Effector memory CD4-positive, alpha-beta T cell (primary cell): ENCODE measurements at places on chromosomes 4 and X.

DNA sequence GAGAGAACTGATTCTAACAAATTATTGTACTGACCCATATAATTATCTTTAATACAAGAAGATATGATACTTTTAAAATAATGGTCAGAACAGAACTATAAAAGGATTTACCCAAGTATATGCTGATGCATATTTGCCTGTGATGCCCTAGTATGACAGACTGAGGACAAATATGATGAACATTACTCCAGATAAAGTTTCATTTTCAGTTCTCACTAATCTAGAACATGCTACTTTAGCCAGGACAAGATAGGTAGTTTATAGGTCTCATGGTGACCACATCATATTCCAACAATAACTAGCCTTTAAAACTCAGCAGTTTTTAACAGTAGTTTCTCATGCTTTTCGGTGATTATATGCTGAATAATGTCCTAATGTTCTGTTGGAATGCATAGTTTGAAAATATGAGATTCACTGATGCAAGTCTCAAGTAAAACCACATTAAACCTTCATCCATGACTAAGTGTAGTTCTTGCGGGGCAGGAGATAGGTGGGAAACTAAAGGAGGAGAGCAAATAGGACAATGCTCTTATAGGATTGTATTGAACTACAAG lies 295.2 kb upstream of the AGA start:
- no peak for DNase-seq

GRCh38 chr4:76897536-76898384 lies at the start of gene SOWAHB:
TSS of gene SOWAHB (minus strand) at chr4:76898144. CDS start at chr4:76897849, 295 bp downstream.
- peak; percentile 24 for DNase-seq

GRCh38 chrX:44667771-44668170 lies 125.1 kb upstream of the FUNDC1 start:
- no peak for DNase-seq

- no peak for DNase-seq
These were observed 82.5 kb downstream of the FAT4 start for GRCh38 chr4:125397226-125397625.

- DNase-seq = no peak
These were observed 93.2 kb upstream of the ATP8A1 start for GRCh38 chr4:42750091-42750490.

- DNase-seq = no peak
These were observed 182.0 kb downstream of the ANKRD50 start for GRCh38 chr4:124530464-124531077.

GRCh38 chr4:150212927-150213326 lies 134.7 kb downstream of the DCLK2 start:
- DNase-seq = no peak

DNA sequence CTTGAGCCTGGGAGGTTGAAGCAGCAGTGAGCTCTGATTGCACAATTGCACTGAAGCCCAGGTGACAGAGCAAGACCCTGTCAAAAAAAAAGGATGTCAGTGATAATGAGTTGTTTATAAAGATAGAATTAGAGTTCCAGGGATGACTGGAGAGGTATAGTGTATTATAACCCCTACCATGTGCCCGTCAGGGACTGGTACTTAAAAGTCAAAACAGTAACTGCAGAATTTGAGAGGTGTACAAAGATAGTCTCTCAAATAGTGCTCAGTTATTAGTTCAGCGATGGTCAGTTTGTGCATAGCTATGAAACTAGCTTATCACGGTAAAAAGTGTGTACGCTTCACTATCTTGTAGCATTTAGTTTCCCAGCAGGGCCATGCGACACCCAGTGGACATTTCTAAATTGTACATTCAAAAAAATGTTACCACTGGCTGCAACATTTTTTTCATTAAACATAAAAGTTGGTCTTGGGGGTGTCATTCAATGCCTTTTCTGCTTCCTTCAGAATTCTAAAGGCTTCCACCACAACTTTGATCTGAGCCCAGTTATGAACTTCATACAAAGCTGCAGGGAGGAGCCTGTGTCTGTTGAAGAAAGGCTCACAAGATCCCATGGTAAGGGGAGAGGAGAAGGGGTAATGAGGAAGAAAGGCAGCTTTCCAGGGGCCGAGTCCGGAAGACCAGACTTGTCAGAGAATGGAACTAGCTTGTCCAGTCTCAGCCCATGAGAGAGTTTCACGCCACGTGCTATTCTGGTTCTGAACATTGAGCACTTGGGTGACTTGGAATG lies 9.2 kb upstream of the GYG2 start:
- DNase-seq = no peak

- DNase-seq = no peak
These were observed 7.0 kb downstream of the AMMECR1 start for GRCh38 chrX:110310896-110311295.

- no peak for DNase-seq
These were observed 72.0 kb downstream of the RGS12 start for GRCh38 chr4:3364634-3365314.

DNA sequence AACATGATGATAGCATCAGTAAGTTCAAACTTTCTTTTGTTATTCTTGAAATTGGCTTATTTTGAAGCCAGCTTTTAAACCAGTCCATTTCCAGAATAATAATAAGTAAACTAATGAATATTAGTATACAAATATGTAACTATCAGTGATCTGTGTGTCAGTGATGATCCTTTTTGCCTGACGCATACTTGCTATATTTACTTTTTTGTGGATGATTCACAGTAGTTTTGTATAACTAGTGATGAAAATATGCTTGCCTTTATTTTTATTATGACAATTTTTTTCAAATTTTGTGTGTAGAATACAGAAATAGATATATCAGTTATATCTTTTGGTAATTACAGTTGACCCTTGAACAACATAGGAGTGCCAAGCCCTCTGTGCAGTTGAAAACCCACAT lies 49.5 kb downstream of the USP53 start:
- DNase-seq = no peak

- DNase-seq = no peak
These were observed 87.5 kb upstream of the NKX1-1 start for GRCh38 chr4:1493540-1494287.

GRCh38 chrX:93468075-93468474 lies 205.3 kb downstream of the NAP1L3 start:
- DNase-seq = no peak

DNA sequence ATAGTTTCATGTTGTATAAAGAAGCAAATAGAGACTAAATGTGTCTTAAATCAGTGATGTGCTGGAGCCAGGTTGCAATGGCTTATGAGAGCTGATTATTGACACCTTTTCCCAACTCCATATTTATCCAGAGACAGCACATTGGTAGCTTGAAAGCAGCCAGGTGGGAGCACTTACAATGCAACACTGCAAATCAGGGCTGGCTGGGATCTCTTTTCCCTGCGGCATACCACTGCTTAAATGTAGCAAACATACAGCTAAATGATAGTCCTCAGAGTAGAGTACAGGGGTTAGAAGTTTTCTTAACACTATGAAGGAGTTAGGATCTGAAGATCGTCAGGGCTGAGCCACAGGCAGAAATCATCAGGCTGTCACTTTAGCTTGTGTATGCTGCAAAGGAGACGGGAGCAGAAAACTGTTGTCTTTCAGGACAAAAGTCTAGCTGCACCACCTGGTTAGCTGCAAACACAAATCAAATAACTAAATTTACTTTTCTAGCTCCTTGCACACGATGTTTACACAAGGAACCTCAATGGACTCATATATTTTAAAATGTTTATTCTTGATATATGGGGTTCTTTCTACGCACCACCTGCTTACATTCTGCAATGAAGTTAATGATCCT lies 527.3 kb downstream of the TLL1 start:
- no peak for DNase-seq

GRCh38 chr4:124902001-124902515 lies 189.5 kb upstream of the ANKRD50 start:
- DNase-seq = no peak

- DNase-seq = peak; percentile 27
These were observed 61.1 kb upstream of the VAMP7 start for GRCh38 chrX:155819966-155820491.

DNA sequence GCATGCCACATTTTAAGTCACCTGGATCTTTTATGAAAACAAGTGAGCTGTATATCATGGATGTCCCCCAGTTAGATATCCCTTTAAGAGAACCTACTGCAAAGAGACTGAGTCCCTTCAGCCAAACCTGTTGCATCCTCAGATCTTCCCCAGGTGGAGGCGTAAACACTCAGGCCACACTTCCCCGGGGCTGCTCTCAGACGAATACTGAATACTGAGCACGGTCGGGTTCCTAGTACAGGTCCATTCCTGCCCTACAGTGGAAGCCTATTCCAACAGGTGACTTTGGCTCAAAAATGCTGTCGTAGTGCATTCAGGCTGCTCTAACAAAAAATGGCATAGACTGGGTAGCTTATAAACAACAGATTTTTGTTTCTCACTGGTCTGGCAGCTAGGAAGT lies 320.2 kb upstream of the CLNK start:
- DNase-seq = no peak

DNA sequence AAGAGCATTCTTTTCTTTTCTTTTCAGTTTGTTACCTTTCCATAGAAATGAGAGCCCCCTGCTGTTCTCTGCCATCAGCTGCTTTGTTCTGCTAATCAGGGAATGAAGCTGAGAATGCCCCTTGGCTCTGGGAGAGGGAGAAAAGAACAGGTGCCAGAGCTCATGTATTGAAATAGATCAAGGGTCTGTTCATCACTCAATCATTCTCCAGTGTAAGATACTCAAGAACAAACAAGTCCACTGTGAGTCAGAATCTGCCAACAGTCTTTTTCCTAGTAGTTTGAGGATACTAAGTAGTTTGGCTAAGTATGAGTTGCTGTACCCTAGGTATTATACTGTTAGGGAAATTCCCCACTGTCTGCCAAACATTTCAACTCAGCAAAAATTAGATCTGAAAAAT lies 144.3 kb downstream of the RTL3 start:
- no peak for DNase-seq

DNA sequence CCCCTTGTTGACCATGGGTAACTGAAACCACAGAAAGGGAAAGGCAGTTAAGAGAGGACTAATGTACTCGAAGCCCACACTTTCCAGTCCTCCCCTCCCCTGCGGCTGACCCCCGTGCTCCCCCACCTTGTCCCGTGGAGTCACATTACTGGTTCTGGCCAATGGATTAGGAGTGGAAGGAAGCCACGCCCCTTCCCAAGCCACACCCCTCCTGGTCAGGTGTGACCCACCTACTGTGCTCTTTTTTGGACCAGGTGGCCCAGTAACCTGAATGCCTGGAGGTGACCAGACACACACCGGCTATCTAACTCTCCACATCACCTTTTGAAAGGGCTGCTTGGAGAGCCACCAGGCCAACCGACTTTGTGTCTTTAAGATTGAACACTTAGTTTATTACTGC lies 109.3 kb upstream of the MSX1 start:
- DNase-seq = no peak

DNA sequence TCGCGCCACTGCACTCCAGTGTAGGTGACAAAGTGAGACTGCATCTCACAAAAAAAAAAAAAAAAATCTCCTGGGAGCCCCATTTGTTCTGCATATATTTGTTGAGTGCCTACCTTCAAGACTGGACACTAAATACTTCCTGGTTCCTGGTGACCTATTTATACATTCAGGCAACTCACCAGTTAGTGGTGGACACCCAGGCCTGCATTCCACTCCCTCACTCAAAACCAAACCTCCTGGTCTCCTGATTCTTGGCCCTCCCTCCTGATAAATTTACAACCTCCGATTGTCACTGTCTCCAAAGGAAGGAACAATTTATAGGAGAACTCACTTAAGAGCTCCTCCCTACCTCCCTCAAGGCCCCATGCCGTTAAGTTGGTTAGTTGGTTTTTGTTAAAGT lies 3.1 kb downstream of the SYAP1 start:
- no peak for DNase-seq

DNA sequence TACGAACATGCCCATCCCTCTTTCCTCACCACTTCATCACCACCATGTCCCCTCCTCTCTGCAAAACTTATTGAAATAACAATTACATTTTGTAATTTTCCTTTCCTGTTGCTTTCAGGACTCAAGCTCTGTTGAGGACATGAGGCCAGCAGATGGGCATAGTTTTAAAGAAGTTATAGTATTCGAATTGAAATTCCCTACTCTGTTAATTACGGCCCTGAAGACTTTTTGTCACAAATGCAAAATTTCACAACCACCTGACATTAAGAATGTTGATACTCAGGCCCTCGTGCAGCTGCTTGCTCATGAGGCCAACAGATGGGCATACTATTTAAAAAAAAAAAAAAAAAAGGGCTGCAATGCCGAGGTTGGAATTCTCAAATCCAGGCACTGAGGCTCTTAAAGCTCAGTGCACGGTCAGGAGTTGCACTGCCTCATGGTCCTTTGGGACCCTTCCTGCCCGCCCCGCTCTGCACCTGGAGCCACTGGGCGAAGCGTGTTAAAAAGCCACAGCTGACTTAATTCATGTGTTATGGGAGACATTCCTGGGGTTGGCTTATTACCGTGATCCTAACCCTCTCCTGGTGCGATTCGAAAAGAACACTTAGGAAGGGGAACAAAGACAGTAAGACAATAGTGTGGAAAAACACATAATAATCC lies 34.2 kb upstream of the FAT1 start:
- DNase-seq = no peak

DNA sequence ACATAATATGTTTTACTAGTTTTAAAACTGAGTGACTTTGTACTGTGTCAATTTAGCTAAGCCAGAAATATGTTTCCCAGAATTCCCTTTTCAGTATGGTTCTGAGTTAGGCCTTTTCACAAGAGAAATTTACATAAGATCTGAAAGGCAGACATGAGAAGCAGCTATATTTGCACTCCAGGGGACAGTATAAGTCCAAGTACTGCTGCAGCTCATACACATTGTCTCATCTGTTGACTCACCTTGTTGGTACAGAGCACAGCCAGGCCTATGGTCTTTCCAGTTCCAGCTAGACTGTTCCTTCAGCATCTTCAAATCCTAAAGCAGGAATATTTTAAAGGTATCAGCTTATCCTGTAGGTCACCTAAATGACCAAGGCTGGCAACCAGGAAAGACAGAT lies 53.5 kb downstream of the BMP3 start:
- DNase-seq = no peak

DNA sequence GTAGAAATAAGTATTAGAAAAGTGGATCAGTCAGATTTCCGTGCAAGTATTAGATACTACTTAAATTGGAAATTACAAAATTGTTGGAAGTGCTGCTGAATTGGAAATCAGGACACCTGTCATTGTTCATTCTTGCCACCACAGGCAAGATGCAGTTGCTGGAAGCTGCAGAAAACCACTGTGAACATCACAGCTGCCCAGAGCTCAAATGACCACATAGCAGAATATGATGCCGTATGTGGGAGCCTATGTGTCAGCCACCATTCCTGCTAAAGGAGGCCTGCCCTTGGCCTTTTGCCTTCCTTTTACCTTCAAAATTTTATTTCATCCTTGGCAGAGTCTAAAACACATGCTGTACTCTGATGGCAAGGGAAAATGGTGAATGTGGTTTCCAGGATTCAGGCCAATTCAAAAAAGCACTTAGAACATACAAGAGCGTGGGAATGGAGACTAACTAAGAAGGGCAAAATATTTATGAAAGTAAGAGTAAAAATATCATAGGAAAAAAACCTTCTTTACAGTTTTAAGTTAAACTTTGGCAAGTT lies 1005.5 kb upstream of the GRID2 start:
- no peak for DNase-seq

GRCh38 chr4:8365951-8366350 lies 74.6 kb downstream of the ACOX3 start:
- DNase-seq = no peak
